ENCODE measurements at places on chromosomes 12 and 14. TPM values are rescaled to one million over a fixed set of nuclear protein-coding genes. Genes with fewer than 3 reads are reported as not detected.

Gene ANKS1B
- 0.38 TPM for total RNA-seq

Gene NUAK1
- 7.6 TPM for total RNA-seq

Gene OR6C2
- total RNA-seq: not detected

Gene CACNA1C
- total RNA-seq: not detected

Gene BICDL1
- 30.7 TPM for total RNA-seq

Gene GLRX5
- total RNA-seq: 74.8 TPM

Gene KRT79
- total RNA-seq: 0.26 TPM

Gene CNTN1
- total RNA-seq: 30.3 TPM

Gene CACNA2D4
- not detected for total RNA-seq

Gene CHGA
- not detected for total RNA-seq

Gene NOS1
- total RNA-seq: 0.26 TPM

Gene DNAJC22
- 0.26 TPM for total RNA-seq

Gene MYF5
- total RNA-seq: not detected

Gene TAS2R42
- not detected for total RNA-seq

Gene TIMELESS
- 3.6 TPM for total RNA-seq

Gene RPAP3
- 9.9 TPM for total RNA-seq
